Effector CD4-positive, alpha-beta T cell (primary cell): ENCODE measurements at places on chromosomes 16 and 17.

DNA sequence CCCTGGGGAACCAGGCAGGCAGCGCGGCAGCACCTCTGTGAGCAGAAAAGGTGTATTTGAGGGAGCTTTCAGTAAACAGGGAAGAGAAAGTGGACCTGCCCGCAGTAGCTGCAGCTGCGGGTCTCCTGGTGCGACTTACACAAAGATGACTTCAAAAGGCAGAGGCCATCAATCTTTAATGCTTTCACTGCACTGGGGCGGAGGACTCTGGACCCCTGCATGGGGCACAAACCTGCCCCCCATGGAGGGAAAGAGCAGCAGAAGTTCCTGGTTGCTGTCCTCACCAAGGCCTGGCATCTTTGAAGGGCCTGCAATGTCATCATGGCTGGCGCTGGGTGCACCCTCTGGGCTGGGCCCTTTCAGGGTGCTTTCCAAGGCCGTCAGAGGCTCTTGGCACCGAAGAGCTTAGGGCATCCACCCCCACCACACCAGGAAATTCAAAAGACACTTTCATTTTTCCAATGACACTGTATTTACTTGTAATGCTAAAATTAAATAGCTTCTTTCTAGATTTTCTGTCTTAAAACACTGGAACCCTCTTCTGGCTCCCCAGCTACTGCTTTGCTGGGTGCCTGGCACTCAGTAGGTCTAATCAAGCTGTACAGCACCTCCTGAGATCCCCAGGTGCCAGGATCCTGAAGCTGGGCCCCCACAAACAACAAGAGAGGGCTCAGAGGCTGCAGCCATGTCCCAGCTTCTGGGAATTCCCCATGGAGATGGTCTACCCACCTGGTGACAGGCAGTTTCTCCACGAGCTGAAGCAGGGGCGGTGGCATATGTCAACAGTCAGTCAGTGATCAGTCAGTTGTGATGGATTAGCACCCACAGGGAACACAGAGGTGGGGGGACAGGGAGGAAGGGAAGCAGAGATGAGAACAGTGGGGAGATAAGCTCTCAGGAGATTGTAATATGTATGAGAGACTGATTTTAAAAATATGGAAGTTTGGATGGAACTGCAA, 2.1 kb upstream of the CACNG1 start:
- DNase-seq = no peak

GRCh38 chr17:70208825-70209555, 39.7 kb downstream of the KCNJ2 start:
- DNase-seq = no peak

- peak; percentile 54 for DNase-seq
Measured at GRCh38 chr16:16127469-16128116, 95.7 kb downstream of the ABCC6 start.

DNA sequence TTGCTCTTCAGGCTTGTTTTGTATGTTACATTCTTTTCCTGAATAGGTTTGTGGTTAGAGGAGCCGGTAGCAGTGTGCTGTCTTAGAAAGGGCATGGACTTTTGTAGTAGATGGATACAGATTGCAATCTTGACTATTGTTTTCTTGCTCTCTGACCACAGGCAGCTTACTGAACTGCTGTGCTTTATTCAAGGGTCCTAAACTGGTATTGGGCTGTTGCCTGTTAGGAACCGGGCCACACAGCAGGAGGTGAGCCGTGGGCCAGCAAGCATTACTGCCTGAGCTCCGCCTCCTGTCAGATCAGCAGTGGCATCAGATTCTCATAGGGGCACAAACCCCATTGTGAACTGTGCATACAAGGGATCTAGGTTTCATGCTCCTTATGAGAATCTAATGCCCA, 373.9 kb downstream of the CPPED1 start:
- no peak for DNase-seq

DNA sequence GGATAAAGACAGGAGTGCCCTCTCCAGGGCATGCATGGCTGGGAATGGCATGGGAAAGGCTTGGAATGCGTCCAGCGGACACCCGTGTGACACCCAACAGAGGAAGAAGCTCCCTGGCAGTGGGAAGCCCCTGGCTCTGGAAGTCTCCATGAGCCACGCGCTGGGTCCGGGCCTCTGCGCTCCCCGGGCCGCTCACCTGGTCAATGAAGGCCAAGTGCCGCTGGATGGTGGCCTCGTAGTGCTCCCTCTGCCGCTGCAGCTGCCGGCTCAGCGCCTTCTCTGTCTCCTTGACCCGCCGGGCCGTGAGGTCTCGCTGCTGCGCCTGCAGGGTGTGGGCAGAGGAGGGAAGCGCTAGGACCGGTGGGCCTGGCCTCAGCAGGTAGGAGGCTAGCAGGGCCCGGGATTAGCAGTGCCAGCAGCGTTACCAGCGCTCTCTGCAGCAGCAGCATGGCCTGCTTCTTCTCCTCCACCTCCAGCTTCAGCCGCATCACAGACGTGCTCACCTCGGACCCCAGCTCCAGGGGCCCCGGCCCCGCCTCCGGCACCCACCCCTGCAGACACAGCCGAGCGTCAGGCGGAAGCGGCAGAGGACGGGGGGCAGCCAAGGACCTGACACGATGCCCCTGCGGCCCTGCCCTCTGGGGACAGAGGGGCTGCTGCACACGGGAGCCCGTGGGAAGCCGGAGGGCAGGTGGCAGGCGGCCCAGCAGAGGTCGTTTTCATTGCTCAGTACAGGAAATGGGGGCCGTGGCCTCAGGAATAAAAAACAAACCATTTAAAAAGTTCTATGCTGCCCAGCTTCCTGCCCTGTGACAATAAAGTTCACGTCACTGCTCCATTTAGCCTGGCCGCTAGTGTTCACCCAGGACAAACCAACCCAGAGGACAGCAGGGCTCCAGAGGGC, 26.0 kb downstream of the CEP131 start:
- no peak for DNase-seq
